SIG-M5 (cell line): ENCODE measurements at places on chromosomes 3 and 15.

- DNase-seq: no peak
These were observed 258.5 kb downstream of the PTPRG start for GRCh38 chr3:61819861-61820260.

DNA sequence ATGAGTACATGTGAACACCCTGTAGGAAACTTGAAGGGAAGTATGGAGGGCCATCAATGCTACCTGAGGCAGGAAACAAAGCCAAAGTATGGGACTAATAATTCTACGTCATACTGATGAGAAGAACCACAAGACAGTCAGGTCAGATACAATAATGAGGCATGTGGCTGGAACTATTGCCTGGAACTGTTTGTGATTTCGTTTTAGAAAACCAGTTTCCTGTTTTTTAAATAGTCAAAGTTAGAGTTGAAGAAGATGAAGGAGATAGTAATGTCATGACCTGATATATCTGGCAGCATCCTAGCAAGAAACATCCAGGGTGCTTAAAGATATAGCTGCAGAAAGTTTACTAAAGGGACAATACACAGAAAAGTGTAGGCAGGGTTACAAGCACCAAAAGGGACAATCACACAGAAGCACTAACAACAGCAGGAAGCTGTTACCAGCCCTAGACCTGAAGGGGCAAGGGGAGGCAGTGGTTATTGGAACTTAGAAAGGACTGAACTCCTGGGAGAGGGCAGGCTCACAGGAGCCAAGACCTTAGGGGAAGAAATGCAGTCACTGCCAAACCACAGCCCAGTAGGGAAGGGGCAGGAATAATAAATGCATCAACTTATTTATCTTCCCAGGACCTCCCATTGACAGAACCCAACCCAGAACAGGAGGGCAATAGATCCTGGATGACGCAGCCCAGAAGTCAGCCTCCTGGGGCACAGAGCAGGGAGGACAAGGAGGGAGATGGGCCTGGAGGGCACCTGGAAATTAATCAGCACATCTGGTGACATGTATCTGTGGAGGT lies 302.1 kb upstream of the STT3B start:
- no peak for DNase-seq

DNA sequence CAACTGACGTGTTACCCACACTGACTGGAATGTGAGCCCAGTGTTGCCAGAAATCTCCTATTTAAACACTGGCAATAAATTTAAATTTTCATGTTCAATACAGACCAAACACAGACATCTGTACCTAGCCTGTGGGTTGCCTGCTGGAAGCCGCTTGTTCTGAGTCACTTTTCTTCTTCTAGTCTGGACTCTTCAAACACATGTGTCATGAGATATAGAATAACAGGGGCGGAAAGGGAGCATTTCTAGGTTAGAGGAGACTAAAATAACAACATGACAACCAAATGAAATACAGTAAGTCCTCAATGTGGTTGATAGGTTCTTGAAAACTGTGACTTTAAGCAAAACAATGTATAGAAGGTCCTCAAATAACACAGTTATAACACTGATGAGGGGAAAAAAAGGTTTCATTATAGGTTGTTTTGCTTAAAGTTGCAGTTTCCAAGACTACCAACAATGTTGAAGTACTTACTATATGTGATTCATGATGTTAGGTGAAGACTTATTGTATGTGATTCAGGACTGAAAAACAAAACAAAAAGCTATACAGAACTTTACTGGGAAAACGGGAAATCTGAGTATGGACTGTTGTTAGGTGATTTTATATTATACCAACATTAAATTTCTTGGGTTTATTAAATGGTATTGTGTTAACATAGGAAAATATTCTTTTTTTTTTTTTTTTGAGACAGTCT lies 63.1 kb downstream of the PRKAR2A start:
- no peak for DNase-seq

DNA sequence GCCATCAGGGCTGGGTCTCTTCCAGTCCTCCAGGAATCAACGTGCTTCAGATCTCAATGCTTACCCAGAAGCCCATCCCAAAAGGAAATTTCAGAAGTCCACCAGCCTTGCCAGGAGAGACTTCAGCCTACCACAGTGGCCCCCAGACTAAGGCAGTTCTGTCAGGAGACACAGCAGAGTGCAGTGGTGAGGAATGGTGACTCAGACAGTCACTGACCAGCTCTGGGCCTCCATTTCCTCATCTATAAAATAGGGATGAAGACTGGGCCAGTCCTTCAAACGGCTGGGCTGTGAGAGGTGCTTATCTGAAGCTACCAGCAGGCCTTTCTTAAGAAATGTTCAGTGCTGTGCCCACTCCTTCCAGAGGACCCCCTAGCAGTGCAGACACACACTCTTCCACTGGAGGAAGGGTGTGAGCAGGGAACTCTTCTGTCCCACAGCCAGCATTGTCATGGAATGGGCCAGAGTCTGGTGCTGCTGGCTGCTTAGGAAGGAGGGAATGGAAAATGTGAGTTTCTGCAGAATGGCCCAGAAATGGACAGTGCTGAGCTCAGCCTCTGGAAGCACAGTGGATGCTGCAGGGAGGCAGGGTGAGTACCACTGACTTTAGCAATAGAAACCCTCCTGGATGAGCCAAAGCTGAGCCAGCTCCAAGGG lies 41.6 kb upstream of the DUSP7 start:
- DNase-seq: no peak

- no peak for DNase-seq
These were observed 218.6 kb upstream of the LRRFIP2 start for GRCh38 chr3:37392957-37393356.

GRCh38 chr3:32641356-32641755 lies 43.6 kb upstream of the CNOT10 start:
- no peak for DNase-seq

GRCh38 chr15:41967506-41968206 lies 4.7 kb downstream of the EHD4 start:
- peak; percentile 65 for DNase-seq

GRCh38 chr15:55907797-55908196 lies 85.6 kb downstream of the NEDD4 start:
- DNase-seq: no peak

DNA sequence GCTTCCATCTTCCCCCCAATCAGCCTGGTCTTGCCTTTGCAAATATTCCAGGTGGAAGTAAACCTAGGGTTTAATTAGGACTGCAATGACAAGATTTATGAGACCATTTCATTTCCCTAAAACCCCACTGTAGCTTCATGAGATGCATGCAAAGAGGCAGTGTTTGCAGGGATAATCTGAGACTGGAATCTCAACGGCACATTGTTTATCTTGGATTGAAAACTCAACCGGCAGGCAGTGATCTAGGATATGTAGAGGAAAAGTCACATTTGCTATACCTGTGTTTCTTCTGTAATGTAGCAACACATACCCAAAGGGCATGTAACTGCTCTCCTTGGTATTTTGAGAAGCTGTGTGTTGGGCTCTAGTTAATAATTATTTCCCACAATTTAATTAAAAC lies 18.7 kb upstream of the CLSTN2 start:
- DNase-seq: no peak

GRCh38 chr3:182165234-182165633 lies 453.5 kb downstream of the SOX2 start:
- DNase-seq: no peak

DNA sequence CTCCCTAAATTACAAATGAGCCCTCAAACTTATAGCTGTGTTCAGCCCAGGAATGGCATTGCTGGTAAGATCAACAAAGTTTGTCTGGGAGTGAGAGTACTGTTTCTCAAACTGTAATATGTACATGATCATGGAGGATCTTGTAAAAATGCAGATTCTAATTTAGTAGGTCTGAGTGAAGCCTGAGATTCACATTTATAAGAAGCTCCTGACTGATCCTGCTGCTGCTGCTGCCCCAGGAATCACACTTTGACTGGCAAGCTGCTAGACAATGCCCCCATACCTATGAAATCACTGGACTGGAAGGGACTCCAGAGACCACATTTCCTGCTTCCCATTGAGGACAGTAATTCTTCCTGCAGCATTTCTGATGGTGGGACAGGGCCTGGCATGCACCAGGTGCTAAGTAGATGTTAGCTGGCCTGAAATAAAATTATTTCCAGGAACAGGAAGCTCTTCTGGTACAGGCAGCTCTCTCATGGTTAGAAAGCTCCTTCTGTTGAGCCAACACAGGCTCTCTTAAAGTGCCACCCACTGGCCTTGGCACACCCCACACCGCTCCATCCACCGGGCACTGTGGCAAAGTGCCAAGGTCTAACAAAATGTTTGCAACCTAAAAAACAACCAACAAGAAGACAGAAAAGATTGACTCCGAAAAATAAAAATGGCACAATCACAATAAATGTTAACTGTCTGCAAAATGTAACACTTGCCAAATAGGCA lies 36.7 kb upstream of the ZNF710 start:
- DNase-seq: no peak

DNA sequence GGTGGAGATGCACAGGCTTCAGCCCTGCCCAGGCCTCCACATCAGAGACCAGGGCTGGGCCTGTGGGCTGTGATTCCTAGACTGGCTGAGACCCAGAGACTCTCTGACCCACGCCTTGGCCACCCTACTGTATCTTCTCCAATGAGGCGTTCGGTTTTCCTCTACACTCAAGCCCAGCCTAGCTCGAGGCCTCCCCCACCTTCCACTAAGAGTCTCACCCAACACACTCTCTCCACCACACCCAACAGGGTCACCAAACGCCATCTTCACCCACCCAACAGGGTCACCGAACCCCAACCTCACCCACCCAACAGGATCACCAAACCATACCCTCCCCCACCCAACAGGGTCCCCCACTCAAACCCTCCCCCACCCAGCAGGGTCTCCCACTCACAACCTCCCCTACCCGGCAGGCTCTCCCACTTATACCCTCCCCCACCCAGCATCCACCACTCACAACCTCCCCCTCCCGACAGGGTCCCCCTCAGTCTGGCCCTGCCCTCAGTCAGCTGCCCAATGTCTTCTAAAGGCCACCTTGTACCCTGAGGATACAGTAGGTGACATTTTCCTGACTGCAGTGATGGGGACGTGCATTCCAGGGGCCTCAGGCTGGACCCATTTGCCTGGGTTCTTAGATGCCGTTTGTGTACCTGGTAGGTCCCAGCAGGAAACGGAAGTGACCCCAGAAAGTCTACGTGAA lies 20.4 kb downstream of the CFAP100 start:
- DNase-seq: no peak

- no peak for DNase-seq
These were observed 98.8 kb upstream of the PLXND1 start for GRCh38 chr3:129705274-129705673.

- no peak for DNase-seq
These were observed 368.1 kb upstream of the SEMA6D start for GRCh38 chr15:47349179-47349578.

- no peak for DNase-seq
These were observed 25.0 kb downstream of the SRGAP3 start for GRCh38 chr3:9224490-9224889.

GRCh38 chr3:37753428-37753827 lies 108.3 kb upstream of the CTDSPL start:
- DNase-seq: no peak

GRCh38 chr15:85615930-85616329 lies 178.8 kb downstream of the KLHL25 start:
- no peak for DNase-seq

GRCh38 chr15:79978655-79979514 lies 7.9 kb upstream of the BCL2A1 start:
- DNase-seq: peak; percentile 76
